ENCODE measurements at places on chromosomes 5 and 9.

- DNase-seq, result no peak
These were observed 59.8 kb upstream of the TBC1D9B start for GRCh38 chr5:179967489-179967888.

- DNase-seq, result peak; percentile 13
These were observed 144.7 kb upstream of the LRRTM2 start for GRCh38 chr5:139019880-139020279.

GRCh38 chr9:81071108-81071507 is 618.2 kb downstream of the TLE1 start:
- DNase-seq, result no peak

- DNase-seq, result no peak
These were observed 5.0 kb upstream of the COL23A1 start for GRCh38 chr5:178595150-178595549.

DNA sequence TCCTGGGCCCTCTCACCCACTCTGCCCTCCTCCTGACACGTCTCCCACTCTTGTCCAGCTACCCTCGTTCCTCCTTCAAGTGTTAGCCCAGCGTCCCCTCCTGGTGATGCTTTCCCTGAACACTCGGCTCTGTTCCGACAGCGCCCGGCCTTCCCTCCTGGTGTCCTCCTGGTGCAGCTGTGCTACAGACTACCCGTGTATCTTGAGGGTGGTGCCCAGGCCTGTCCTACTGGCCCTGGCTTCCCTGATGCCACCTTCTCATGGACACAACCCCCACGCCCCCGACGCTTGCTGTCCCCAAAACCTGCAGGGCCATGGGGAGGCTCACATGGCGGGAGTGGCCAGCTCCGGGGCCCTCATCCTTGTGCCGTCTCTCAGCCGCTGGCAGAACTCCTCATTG is 21.4 kb upstream of the SCGB3A1 start:
- no peak for DNase-seq

- DNase-seq, result peak; percentile 62
These were observed 245.1 kb upstream of the MEF2C start for GRCh38 chr5:89128092-89128491.

DNA sequence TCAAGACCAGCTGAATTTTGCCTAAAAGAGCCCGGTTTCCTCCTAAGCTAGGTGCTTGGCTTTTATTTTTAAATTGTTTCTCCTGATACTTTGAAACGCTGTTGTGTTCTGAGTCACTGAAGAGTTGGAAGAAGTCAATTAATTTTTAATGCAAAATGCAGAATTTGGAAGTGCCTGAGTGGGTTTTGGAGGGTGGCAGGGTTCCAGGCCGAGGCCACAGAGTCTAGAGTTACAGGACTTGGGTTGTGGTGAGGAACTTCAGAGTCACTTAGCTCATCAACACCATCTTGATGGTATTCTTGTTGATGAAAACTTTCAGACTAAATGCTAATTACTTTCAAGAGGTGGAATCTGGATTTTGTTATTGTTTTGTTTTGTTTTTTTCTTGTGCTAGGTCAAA is 130.6 kb downstream of the PDZD2 start:
- DNase-seq, result no peak

GRCh38 chr9:83281306-83282255 is 218.6 kb upstream of the RASEF start:
- DNase-seq, result peak; percentile 91

GRCh38 chr5:177311723-177312648 is at the start of gene MXD3:
Gene MXD3, minus strand, starts transcription at chr5:177311898. Its CDS starts 68 bp downstream, at chr5:177311830.
- peak; percentile 96 for DNase-seq

DNA sequence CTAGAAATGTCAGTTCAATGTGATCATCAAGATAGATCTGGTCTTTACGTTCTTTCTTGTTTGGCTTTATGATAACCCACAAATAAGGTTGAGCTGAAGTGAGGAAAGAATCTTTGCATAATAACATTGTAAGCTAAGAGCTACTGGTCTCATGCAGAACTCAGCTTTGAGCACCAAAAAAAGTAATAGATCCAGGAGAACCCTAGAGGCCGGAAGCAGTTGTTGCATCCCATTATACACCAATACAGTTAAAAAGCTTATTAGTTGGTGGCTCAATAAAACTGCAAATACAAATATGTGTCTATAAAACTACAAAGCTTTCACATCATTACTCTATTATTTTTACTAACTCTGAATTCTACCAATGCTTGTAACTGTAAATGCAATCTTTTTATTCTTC is 85.5 kb upstream of the NUDT12 start:
- no peak for DNase-seq

DNA sequence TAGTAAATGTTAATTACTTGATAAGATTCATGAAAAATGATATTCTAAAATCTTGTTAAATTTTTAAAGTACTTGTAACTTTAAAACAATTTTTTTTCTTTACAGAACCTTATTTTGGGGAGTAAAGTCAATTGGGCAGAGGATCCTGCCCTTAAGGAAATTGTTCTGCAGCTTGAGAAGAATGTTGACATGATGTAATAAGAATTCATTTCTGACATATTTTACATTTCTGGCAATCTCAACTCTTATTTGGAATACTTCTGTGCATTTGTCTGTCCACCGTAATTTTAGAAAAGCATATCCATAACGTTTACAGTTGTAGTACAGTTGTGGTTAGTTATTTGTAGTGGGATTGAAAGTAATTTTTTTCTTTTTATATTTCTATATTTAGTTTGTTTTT is 20.2 kb downstream of the CENPH start:
- peak; percentile 44 for DNase-seq

DNA sequence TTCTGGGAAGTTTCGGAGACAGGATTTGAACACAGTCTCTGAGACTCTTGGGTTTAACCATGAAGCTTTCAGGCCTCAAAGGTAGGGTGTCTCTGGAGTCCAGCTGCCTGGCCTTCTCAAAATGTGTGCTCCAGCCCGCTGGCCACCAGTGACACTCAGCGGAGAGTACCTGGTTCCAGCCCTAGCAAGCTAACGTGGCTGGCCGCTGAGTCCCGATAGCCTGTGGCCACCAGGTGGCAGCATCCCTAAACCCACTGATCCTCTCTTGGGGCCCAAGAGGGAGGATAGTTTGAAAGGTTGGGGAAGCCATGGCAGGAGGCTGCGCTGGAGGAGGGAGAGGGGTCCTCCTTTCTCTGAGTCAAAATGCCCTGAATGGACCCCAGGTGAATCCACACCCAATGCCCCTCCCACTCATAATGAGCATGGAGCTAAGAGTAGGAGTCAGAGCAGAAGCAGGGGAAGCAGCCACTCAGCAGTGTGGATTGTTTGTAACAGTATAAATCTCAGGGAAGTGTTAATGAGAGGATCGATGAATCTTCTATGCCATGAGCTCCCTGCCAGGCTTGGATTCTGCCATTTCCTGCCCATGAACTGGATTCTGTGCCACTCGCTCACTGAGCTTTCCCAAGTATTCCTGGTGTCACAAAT is 5.4 kb upstream of the TIFAB start:
- DNase-seq, result no peak

- DNase-seq, result no peak
These were observed 227.0 kb upstream of the ISL1 start for GRCh38 chr5:51156222-51156621.

DNA sequence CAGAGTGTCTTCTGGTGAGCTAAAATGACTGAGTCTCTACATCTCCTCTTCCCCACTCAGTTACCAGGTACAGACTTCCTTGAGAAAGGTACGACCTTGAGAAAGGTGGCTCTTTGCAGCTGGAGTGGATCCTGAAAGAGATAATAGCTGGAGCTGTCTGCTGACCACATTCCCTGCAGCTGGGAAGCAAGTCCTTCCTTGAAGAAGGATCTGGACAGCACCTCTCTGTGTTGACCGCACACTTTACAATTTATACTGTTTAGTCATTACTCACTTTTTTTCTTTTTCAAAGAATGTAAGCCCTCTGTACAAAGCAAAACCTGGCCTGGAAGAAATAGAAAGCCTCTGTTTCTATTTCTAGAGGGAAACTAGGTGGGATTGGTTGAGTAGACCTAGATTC is 148.8 kb downstream of the MACIR start:
- no peak for DNase-seq

DNA sequence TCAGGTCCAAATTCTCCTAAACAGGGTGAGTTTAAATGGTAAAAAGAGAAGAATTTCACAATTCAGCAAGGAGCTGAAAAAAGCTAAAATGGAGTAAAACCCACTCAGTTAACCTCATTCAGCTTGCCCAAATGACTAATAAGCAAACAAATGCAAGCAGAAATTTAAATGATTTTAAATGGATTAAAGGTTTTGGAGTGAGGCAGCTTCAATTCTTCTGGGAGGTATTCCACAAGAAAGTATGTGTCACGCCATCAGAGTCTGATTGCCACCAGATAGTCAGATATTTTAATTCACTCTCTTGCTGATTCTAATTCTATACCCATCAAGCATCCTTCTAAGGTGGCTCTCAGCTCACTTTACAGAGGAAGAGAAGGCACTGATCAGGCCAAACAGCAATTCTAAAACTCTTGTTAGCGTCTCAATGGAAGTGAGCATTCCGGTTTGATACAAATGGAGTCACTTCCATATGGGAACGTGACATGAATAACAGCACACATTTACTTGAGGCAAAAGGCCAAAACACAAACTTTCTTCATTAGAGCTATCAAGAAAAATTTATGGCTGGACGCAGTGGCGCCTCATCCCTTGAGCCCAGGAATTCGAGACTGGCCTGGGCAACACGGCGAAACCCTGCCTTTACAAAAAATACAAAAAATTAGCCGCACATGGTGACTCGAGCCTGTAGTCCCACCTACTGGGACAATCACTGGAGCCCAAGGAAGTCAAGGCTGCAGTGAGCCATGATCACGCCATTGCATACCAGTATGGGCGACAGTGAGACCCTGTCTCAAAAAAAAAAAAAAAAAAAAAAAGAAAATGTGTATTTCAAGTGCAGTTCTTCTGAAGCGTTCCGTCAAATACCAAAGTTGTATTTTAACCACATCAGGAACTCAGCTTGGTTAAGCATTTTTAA is 2.0 kb downstream of the CLK4 start:
- peak; percentile 64 for DNase-seq
